ENCODE measurements at places on chromosomes 2 and 18.

- no peak for DNase-seq
Observed at GRCh38 chr2:133674433-133675331, 106.4 kb upstream of the NCKAP5 start.

- no peak for DNase-seq
Observed at GRCh38 chr2:33497221-33497650, 20.8 kb downstream of the RASGRP3 start.

DNA sequence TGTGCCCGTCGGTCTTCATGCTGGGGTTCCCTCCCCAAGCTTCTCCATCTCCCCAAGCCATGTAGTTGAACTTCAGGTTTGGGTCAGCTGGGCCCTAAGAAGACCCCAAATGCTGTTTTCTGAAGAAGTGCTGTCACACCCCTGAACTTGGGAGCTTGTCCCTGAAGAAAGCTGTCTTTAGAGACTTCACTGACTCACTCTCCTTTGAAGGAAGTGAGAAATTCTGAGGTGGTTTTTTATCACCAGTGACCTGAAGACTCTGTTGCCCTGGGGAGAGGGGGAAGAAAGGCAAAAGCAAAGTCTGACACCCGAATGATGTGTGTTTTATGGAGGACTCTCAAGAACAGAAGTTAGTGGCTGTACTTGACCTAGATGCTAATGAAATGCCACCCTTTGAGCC is 83.6 kb upstream of the BCL2L11 start:
- no peak for DNase-seq

GRCh38 chr2:131120815-131121317 is 15.7 kb downstream of the PLEKHB2 start:
- DNase-seq = no peak

DNA sequence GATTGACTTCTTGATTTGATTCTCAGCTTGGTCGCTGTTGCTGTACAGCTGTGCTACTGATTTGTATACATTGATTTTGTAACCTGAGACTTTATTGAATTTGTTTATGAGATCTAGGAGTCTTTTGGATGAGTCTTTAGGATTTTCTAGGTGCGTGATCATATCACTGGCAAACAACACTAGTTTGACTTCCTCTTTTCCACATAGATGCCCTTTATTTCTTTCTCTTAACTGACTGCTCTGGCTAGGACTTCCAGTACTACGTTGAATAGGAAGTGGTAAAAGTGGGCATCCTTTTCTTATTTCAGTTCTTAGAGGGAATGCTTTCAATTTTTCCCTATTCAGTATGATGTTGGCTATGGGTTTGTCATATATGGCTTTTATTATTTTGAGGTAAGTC is 101.3 kb downstream of the OSBPL1A start:
- no peak for DNase-seq

DNA sequence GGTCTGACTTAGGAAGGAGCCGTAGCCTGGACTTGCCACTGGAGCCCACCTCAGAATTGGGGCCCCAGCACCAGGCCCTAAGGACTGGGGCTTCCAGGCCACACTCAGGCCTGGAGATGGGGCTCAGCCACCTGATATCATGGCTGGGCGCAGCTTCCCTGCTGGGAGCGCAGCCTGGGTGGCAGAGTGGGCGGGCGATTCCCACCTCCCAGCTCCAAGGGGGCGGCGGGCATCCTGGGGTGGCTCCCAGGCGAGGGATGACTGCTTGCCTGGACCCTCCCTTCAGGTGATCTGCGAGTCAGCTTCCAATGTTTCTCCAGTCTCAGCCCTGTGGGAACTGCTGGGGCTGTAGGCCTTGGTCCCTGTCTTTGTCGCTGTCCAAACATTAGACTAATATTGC is 20.1 kb downstream of the GPR35 start:
- DNase-seq = no peak

DNA sequence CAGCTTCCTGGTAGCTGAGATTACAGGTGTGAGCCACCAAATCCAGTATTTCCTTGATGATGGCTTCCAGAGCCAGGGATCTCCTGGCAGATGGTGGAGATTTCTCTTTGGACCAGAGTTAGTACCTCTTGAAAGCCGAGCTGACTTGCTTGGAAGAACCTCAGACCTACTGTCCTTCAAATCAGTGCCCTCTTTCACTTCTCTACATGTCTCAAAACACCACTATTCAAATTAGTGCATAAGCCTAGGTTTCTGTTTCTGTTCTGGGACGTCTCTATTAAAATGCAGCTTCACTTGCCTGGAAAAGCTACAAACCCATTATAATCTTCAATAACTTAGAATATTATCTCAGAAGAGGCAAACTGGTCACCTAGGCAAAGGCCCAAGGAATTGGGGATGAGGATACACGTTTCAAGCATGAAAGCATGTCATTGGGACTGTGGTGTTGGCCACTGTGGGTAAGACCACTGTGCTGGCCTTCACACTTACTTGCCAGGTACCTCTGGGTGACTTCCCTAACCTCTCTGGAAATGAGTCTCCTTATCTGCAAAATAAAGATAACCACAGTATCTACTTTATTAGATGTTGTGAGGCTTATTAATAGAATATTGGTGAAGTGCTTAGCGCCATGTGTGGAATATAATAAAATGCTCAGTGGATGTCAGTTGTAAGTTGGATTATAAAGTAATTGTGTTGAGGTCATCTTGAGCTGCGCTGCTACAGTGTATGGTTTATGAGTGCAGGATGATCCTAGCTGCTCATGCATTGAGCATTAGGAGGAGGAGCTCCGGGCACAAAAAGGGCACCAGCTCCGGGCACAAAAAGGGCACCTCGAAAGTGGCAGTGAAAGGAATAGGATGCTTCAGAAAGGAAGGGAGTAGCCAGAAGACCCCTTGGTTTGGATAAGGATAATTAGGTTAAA is 84.5 kb downstream of the DOCK10 start:
- no peak for DNase-seq

DNA sequence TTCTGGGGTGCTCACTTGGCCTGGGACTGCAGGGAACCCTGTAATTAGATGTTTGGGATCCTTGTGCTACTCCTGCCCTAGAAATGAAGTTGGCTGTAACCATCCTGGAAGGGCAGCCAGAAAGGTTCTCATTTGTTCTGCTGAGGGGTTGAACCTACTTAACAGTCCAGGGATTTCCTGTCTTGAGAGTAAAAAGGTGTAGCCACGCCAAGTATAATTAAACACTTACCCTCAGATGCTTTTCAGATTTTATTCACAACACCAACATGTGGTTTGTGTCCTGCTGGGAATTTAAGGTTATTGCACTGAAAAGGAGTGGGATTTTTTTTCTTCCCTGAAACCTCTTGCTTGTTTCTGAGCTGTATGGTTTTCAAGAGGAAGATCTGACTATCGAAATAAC is 222.4 kb upstream of the APCDD1 start:
- no peak for DNase-seq

- no peak for DNase-seq
Observed at GRCh38 chr2:237865623-237866041, 6.2 kb downstream of the RAMP1 start.

DNA sequence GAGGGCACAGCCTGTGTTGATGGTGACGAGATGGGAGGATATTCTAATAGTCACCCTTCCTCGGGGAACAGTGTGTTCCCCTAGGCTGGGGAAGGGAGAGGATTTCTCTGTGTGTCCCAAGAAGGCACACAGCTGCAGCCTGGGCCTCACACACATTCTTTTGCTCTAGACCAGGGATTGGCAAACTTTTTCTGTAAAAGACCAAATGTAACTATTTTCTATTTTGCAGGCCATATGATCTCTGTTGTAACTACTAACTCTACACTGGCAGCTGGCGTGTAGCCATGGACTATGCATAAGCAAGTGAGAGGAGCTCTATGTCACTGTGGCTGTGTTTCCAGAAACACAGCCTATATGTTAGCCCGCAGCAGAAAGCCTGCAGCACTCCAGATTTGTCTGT is 65.8 kb downstream of the ARHGAP28 start:
- DNase-seq = no peak

DNA sequence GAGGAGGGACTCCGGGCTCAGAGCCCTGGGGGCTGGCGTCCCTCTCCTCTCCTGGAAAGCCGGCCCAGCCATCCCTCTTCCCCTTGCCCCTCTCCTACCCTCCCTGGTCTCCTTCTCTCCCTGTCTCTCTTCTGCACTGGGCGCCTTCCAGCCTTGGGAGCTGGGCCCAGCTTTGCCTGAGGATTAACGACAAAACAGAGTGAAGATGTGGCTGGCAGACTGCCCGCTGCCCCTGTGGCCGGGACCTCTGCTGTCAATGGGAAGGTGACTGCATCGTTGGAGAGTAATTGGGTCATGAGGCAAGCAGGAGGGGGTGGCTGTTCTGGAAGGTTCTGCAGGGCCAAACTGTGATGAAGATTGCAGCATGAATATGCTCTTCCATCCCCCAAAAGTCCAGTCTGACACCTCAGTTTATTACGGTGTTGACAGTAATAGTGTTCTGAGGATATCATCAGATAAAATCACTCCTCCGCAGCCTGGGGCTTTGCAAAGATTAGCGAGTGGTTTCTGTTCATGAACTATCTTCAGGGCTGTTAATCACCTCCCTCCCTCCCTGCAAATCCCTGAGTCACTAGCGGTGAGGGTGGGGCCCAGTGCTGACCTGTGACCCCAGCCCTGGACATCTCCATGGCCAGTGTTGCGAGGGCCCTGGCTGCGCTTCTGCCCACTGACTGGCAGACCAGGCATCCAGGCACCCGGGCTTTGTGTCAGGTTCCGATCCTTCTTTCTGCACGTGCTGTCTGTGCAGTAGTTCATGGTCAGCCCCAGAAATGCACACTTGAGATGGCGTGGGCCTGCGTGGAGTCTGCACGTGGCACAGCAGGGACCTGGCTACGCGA is 23.0 kb downstream of the RTP5 start:
- no peak for DNase-seq

DNA sequence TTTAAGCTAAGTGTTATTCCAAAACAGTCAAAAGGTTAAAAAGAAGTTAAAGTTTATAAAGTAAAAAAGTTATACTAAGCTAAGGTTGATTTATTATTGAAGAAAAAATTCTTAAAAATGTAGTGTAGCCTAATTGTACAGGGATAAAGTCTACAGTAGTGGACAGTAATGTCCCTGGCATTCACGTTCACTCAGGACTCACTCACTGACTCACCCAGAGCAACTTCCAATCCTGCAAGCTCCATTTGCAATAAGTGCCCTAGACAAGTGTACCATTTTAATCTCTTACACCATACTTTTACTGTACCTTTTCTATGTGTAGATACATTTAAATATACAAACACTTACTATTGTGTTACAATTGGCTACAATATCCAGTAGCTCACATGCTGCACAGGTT is 86.1 kb downstream of the CACNB4 start:
- no peak for DNase-seq

GRCh38 chr2:2935445-2936149 is 442.0 kb downstream of the EIPR1 start:
- DNase-seq = no peak

DNA sequence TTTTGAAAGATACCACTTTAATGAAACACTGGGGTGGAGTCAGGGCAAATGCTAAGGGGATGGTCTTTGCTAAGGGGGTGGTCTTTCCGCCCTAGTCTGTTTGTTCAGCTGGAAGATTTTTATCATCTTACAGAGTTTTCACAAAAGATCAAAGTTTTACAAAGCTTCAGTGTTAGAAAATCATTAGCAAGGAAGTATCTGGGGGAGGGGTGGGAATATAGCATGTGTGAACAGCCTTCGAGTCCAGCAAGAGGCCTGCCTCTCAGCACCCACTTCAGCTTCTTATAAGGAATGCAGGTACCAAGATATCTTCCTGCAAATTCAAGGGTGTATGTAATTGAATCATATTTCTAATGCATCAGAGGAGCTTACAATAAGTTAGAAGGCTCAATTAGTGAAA is 112.9 kb downstream of the RAPGEF4 start:
- no peak for DNase-seq
